AML-193 (cell line): ENCODE measurements at places on chromosomes 12 and 14.
A peak's percentile ranks its signal among the peaks of the same experiment; 100 is the strongest.

DNA sequence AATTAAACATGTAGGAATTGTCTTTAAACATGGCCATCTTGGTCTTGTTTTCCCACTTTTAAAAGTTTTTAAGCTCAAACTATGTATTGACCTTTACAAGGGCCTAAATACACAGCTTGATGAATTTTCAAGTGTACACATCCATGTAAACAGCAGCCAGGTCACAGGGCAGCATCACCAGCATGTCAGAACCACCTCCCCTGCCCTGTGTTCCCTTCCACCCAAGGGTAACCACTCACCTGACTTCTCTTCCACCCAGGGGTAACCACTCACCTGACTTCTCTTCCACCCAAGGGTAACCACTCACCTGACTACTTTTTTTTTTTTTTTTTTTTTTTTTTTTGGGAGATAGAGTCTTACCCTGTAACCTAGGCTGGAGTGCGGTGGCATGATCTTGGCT lies 4.6 kb downstream of the FBXW8 start:
- DNase-seq: no peak

DNA sequence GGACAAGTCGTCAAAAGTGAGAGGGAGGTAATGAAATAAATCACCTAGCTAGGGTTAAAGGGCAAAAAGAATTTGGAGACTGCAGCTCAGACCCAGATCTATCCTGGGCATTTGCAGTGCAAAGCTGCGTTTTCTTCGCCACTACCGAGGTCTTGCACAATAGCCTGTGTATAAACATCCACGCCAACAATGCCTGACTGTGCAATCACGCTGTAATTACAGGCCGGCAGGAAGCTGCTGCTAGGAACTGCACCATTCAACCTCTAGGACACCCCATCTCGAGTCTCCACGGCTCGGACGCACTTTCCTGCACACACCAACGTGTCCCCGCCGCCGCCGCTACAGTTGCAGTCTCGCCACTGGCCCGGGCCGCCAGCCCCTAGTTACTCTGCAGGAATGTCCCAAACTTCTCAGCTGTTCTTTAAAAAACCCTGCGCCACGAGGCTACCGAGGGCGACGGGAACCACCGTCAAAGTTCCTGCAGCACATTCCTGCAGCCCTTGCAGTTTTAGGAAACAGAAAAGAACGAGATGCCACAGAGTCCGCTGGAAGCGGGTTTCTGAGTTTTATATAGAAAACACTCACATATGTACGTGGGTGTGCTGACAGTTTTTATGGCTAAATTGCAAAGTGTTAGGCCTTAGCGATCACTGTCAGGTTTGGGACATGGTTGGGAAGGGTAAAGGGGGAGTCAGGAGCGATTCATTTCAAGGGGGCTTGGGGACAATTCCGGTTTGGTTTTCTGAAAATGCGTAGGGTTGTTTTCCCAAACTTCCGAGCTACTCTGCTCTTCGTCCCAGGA lies 65.6 kb upstream of the PTGR2 start:
- DNase-seq: peak; percentile 95

DNA sequence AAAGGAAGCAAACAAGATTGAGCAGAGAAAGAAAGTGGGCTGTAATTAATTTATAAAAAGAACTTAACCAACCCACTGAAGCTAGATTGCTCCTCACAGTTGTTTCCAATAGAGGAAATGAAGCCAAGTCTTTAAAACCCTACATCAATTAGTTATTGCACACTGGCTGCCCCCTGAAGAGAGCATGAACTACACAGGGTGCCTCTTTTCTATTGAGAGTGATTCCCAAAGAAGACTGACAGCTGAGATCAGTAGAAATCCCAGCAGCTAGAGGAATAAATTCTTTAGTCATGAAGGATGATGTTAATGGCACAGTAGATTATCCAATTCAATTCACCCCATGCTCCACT lies 8.6 kb upstream of the USP15 start:
- no peak for DNase-seq

GRCh38 chr12:45655186-45655585 lies 74.3 kb upstream of the ARID2 start:
- DNase-seq: peak; percentile 41

GRCh38 chr12:69988481-69989321 lies 163.7 kb downstream of the MYRFL start:
- no peak for DNase-seq

- DNase-seq: no peak
Measured at GRCh38 chr12:112191840-112192321, 66.5 kb downstream of the TRAFD1 start.

DNA sequence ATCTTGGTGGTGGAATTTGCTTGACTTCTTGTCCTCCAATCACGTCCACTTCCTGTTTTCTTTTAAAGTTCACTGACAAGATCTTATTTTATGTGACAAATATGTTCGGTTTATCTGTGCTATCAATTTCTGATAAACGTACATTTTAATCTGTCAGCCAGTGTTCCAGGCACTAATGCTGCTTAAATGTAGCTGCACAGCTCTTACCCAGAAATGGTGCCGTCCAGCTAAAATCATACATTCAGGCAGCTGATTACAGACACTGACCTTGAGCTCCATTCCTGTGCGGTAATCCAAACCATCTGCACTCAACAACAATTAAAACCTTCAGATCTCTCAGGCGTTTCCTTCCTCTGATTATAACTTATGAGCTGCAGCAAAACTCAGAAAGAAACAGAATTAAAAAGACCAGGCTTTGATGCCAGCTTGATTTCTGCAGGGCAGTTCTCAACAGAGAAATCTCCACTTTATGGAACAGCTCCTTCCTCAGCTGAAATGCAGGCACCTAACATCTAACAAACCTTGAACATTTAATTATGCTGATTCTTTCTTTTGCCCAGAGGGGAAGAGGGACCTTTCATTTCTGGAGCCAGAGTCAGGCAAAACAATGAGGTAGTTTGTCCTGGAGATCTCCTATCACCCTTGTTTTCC lies 26.4 kb upstream of the RASSF3 start:
- DNase-seq: no peak
